ENCODE measurements at places on chromosomes 1 and 21.

DNA sequence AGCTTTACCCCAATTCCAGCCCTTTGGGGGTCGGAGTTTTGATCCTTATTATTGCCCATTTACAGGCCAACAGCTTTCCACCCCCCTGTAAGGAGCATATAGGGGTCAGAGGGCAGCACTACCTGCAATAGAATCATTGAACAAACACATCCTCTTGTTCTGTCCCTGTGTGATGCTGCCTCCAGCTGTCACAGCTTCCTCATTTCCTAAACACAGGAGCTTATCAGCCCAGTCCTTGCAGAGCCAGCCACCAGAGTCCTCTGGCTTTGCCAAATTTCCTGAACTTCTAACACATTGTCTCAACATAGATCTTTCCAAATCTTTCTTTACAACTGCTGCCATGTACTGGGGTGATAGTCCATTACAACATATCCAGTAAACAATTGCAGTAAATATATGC, 32.8 kb upstream of the PTBP2 start:
- DNase-seq = peak; percentile 2

- no peak for DNase-seq
These were observed 7.9 kb upstream of the BACE2 start for GRCh38 chr21:41160036-41160435.

DNA sequence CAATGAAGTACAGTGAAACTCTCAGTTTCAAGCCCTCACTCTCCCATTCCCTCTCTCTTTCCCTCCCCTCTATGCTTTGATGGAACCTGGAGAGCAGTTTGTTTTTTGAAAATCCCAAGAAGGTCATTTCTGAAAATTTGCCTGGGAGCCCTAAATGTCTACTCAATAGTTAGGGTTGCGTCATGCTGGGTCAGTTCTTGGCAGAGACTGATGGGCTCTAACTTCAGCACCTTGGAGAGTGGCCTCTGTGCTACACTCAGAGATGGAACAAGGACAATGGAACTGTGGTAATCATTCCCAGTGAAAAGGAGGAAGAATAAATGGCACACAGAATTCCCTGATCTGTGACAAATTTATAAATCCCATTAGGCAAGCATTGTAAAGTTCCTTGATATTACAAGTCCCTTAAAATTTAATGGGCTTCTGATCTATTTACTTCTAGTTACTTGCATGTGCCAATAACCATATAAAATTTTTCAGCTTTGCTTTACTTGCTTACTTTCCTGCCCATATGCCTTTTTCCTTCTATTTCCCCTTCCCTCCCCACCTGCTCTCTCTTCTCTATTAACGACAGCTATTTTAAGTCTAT, 182.9 kb upstream of the KCND3 start:
- DNase-seq = no peak

DNA sequence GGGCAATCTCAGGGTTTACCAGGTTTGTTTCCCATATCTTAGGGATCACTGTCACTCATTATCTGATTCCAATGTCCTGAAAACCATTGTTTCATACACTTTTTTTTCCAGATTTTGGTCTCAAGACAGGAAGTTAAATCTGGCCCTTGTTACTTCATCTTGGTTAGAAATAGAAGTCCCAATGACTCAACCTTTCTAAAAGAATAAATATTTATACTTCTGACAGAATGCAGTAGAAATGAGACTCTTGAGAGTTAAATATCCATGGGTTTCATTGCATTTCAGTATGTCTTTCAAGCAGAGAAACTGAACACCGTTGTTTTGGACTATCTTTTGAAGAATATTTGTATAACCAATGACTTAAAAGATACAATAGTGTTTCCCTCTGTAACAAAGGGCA, 19.8 kb upstream of the VCAM1 start:
- DNase-seq = no peak

GRCh38 chr1:28046716-28047115, 41.7 kb downstream of the EYA3 start:
- DNase-seq = no peak

DNA sequence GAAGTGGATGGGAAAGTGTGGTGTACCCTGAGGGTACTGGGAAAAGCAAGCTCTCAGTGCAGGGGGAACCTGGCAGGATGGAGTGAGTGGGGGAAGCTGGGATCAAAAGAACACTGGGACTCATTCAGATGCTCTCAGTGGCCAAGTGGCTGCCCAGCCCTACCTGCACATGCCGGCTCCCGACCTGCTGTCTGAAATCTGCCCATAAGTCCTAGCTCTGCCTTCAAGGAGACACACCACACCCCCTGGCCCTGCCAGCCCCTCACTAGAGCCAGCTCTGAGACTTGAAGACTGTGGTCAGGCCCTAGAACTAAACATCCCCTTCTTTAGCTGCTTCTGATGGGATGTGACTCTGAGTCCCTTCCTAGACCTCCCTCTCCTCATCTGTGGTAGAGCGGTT, 2.2 kb downstream of the TMEM54 start:
- DNase-seq = no peak

DNA sequence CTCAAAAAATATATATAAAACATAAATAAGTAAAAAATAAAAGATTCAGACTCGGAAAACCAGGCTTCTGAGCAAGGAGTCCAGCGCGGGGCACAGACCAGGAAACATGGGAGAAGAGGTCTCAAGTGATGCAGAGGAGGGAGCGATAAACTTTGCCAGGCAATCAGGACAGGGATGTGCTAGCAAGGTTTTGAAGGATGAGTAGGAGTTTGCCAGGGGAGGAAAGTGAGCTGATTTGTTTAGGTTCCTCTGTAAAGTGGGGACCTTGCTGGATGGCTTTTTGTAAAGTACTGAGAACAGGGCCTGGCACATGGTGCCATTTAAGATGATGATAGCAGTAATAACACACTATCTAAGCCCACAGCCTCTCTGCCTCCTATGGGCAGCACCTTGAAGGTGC, 86.1 kb downstream of the SPSB1 start:
- DNase-seq = no peak

DNA sequence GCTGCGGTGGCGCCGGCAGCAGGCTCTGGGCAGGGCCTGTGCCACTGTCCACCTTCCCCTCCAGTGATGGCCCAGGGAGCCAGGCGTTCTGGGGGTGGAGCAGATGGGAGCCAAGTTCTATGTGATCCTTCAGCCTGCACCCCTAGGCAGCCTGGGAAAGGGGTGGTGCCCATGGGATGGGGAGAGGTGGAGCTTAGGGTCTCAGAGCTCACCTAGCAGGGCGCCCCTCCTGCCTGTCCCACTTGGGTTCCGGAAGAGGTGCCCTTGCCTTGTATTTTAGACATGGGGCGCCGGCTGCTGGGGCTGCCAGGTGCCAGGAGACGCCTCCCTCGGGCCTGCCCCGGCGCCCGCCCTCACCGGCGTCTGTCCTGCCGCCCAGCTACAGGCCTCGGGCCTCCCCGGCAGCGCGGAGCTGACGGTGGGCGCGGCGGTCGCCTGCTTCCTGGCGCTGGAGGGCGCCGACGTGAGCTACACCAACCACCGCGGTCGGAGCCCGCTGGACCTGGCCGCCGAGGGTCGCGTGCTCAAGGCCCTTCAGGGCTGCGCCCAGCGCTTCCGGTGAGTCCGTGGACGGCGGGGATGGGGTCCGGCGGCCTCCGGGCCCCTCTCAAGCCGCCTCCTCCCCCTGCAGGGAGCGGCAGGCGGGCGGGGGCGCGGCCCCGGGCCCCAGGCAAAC, 3.1 kb upstream of the MMP23B start:
- DNase-seq = no peak

DNA sequence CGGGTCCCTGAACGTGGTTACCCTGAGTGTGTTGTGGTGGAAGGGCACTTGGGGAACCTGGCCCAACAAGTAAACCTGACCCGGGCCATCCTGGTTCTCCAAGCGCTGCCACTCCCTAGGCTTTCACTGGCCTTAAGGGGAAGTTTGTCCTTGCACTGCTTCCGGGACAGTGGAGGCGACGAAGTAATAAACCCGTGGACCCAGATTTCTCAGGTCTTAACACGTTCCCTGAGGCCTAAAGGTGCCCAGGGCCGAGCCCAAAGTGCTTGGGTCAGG, 261 bp upstream of the CCDC24 start:
- DNase-seq = no peak

DNA sequence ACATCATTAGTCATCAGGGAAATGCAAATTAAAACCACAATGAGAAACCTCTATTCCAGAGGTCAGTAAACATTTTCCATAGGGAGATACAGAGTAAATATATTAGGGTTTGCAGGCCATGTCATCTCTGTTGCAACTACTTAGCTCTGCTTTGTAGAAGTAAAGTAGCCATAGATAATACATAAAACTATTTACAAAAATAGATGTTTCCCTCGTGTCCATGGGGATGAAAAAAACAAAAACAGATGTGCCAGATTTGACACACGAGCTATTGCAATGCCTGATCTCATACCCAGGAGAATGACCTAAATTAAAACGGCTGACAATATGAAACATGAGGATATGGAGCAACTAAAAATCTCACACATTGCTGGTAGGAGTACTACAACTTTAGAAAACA, 17.3 kb downstream of the LTN1 start:
- no peak for DNase-seq

- no peak for DNase-seq
These were observed 45.3 kb downstream of the LGR6 start for GRCh38 chr1:202238914-202239313.

DNA sequence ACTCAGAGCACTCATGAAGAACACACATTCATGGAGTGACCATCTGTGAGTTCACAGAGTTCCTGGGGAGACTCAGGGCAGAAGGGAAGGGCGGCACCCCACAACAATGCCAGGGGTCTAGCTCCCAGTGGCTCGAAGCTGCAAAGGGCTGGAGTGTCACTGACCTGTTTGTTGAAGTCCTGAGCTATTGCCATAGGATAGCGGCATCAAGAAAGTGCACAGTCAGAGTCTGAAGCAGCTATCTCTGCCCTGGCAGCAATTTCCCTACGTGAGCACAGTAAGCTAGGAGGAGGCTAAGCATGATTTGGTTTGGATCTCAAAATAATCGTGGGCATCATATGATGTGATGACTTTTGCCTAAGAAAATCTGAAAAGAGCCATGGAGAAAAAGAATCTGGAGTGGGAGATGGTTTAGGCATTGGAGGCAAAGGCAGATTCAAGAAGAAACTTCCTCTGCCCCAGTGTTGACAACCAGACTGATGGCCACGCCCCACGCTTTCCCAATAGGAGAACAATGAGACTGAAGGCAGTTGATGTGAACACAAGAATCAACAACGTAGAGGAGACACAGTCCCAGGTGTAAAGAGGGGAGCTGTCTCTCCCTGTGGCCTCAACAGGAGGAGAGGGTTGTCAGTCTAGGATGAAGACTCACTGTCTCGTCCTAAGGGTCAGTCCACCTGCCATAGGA, 100.0 kb upstream of the SLC25A33 start:
- DNase-seq = no peak

GRCh38 chr1:203559523-203559922, 65.6 kb downstream of the OPTC start:
- no peak for DNase-seq

DNA sequence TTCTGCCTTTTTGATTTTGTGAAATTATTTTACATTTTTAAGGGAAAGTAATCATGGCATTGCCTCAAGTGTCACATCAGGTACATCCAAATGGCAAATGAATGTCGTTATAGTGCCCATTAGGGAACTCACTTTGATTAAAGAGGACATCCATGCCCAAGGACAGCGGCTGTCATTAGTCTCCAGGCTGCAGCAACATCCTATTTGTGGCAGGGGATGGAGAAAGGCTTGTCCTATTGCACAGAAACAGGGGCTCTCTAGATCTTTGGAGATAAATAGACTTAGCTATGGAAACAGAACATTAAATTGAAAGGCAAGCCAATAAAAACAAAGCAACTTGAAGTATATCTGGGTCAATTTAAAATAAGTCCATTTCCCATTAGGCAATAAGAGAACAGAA, 439.3 kb downstream of the NEGR1 start:
- DNase-seq = no peak

DNA sequence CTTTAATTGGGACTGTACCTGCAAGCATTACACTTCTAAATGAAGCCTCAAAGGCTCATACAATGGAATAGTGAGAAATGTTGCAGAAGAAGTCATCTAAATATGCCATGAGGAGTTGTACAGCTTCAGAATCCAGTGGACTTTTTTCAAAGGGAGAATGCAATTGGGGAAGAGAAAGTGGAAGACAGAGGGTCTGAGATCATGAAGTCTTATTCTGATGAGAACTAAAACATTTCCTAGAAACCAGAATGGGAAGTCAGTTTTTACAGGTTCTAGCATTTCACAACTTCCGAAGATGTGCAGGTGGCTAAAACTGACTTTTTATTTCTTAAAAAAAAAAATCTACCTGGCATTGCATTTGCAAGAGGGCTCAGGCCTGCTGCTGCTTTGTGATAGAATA, 424.4 kb upstream of the RUNX1 start:
- DNase-seq = no peak

GRCh38 chr21:21750124-21750825, 752.1 kb downstream of the NCAM2 start:
- DNase-seq = no peak

DNA sequence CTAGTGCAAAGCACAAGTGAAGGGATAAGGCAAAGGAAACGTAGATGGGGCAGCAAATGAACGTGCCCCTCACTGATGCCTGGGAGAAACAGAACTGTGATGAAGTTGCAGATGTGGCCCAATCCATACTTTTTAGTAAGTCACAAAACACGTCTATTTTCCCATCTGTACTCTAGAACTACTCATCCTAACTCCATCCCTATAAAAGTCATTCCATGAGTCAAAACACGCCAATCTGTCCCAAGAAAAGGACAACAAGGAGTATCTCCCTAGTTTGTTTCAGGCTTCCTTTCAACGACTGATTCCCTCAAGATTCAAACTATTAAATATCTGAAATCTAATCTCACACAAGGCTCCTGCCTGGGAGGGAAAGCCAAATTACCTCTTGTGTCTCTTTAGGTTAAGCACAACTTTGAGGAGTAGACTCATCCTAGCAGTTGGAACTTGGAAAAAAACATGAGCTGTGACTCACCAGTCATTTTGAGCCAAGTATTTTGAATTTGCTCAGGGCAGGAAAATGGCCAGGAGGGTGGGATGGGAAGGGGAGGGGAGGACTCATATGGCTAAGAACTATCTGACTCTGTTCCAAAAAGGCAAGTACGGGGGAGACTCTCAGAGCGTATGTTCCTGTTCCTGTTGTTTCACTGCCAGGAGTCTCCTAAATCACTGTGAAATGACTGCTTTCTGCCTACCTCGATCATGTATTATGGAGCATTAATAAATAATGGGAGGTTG, 214.5 kb upstream of the CAMK1G start:
- no peak for DNase-seq

DNA sequence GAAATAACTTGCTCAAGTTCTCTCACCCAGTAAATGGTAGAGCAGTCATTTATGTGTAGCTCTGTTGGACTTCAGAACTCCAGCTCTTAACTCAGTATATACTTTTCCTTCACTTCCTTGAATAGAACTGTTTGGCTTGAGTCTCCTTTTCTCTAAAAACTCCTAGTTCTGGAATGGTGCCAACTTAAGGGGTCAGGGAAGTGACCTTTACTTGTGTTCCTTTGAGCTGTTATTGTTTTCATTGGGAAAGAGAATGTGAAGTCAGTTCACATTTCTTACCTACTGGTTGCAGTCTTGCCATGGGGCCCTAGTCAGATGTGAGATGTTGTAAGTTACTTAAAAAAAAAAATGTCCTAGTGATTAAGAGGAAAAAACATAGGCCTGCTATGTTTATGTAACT, 77.0 kb upstream of the MACF1 start:
- peak; percentile 67 for DNase-seq
